Fibroblast of skin of back (primary cell): ENCODE measurements at places on chromosomes 7 and 10.
A peak's percentile ranks its signal among the peaks of the same experiment; 100 is the strongest.

GRCh38 chr10:118980135-118980865 is 49.2 kb upstream of the NANOS1 start:
- no peak for DNase-seq

GRCh38 chr7:28364082-28364481 is 48.2 kb upstream of the CREB5 start:
- no peak for DNase-seq

- DNase-seq = no peak
These were observed 4.2 kb upstream of the PILRA start for GRCh38 chr7:100369105-100369504.

DNA sequence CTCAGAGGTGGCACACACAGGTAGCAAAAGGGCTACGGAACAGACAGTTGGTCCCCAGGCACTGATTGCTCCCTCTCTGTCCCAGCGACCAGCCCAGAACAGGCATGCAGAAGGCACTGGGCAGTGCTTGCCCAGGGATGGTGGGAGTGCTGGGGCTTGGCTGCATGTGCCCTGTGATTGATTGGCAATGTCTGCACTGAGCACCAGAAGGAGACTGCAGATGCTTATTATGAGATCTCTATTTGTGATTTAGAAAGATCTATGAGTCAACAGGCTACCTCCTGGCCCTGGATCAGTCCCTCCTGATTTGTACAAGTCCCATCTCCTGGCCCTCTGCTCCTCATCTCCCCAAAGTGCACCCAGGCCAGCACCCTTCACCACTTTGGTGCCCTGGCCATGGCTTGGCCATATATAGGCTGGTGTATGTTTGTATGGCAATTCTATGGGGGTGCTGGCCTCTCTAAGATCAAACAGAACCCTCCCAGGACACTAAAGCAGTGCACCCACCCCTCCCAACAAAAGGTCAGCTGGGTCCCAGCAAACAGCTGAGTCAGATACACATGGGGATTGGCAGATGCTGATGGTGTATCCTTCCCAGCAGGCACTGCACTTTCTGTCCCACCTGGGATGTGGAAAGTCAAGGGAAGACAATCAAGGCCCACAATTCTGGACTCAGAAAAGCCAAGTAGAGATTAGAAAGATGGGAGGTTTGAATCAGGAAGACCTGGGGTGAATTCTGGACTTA is 30.9 kb downstream of the CAMK2B start:
- DNase-seq = no peak

GRCh38 chr10:14904316-14904732 is 25.7 kb downstream of the SUV39H2 start:
- peak; percentile 40 for DNase-seq

- DNase-seq = no peak
These were observed 156.9 kb upstream of the PCBD1 start for GRCh38 chr10:71045204-71045809.

DNA sequence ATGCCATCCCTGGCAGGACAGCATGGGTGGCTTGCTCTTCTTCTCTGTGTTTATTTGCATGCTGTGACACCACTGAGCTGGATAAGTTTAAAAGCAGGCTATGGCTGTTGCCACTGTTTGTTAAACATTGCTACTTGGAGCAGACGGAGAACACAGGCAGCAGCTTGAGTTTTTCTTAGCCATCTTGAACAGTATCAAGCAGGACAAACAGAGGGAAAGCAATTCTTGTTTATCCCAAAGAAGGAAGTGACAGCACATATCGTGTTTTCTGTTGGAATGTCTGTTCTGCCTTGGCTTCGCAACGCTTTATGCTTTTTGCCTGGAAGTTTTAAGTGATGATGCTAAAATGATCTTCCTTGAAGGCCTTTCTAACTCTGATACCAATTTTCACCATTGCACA is 73.8 kb downstream of the MKX start:
- no peak for DNase-seq
